Left ventricle myocardium inferior (tissue), 1 donor: ENCODE measurements at places on chromosomes 12 and 14.

DNA sequence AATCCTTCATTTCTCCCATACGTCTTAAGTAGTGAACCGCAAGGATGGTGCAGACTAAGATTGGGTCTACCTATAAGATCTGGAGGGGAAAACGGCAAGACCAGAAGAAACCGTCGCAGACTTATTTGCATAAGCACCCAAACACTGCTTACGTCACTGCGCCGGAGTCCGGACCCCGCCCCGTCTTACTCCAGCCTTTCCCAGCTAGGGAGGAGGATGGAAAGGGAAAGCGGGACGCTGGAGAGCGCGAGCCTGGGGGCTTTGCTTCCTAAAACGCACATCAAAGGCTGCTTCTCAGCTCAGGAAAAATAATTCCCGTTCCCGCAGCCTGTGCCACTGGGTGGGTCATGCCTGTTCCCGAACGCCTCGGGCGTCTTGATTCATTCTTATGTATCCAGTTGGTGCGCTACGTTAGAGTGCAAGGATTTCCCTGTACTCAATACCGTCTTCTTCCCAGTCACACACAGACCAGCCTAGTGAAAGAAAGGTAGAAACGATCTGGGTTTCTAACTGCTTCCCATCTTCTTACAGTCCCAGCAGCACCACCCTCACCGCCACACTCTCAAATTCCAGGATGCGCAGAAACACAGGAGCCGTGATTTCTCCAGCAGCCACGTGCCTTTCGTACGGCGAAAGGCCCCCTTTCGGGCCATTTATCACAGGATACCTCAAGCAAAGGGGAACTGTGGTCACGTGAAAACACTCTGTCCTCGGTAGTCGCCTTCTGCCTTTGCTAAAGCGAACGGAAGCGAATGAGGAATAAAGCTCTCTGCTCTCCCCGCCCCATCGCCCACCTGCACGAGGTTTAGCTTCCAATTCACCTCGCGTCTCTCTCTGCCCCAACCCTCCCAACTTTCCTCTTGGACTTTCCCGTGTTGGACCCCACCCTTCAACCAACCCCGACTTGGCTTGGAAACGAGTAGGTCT is 1.1 kb downstream of the SLC6A15 start:
- no peak for DNase-seq

- no peak for DNase-seq
Observed at GRCh38 chr12:111964935-111965334, 48.0 kb downstream of the TMEM116 start.

DNA sequence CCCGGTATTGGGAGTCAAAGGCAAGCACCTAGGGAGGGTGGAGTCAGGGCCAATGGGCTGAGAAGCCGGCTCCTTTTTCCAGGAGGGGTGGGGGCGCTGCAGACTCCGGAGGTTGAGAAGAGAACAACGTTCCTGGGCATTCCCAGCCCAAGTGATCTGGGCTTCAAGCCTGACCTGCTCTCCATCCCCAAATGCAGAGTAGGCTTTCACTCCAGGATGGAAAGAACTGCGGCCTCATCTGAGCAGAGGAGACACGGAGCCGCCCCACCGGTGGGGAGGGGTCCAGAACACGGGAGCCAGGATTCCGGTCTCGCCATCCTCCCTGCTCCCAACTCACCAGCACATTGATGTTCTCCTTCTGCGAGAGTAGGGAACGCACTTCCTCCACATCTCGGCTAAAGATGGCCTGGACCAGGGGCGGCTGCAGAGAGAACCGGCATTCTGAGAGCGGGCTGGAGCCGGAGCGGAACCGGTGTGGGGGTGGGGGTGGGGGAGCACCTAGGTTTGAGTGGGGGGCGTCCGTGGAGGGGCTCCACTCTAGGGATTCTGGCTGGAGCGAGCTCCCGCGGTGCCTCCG is 605 bp downstream of the ANKRD52 start:
- no peak for DNase-seq

DNA sequence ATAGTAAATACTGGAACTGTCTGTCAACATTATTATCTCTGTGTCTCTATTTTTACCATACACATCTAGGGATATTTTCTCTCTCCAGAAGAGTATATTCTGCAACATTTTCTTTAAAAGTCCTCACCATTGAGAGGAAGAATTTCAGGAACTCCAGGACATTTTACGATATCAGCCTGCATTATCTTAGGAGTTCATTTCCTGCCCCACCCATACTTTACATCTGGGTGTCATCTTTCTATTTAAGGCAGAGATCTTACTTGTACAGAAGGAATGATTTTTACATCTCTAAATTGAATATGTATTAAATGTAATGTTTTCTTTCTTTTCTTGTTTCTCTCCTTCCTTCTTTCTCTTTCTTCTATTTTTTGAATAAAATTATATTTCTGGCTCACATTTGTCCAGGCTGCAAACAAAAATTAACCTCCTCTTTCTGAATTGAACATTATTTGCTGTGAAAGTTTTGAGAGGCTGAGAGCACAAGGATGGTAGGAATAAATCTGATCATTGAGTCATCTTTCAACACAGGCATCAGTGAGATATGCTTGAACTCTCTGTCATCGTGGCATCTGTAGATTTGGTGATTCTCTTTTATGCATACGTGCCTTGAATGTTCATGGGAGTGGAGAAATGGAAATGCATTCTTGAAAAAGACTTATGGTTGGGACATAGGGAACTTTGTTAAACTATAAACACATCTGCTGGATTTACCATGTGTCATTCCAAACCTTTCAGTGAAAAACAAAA is 753.6 kb downstream of the SLC16A7 start:
- DNase-seq = no peak
